ENCODE measurements at places on chromosomes 5 and 9.

DNA sequence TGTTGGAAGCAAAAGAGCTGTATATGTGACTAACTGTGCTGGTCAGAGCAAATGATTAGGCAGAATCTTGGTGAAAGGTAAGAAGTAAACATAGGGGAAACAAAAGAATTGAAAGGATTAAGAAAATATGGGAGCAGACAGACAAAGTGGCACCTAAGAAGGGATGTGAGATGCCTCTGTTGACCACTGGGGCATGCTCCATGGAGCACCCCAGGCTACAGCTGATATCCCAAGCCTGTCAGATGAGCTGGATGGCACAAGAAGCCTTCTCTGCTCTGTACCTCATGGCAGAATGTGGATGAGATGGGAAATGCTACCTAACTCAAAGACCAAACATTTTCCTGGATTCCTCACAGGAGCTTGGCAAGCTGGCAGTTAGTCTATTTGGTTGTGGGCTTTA lies 89.3 kb upstream of the SLIT3 start:
- no peak for DNase-seq

- DNase-seq, result no peak
Observed at GRCh38 chr5:59317774-59318205, 575.7 kb downstream of the PDE4D start.

DNA sequence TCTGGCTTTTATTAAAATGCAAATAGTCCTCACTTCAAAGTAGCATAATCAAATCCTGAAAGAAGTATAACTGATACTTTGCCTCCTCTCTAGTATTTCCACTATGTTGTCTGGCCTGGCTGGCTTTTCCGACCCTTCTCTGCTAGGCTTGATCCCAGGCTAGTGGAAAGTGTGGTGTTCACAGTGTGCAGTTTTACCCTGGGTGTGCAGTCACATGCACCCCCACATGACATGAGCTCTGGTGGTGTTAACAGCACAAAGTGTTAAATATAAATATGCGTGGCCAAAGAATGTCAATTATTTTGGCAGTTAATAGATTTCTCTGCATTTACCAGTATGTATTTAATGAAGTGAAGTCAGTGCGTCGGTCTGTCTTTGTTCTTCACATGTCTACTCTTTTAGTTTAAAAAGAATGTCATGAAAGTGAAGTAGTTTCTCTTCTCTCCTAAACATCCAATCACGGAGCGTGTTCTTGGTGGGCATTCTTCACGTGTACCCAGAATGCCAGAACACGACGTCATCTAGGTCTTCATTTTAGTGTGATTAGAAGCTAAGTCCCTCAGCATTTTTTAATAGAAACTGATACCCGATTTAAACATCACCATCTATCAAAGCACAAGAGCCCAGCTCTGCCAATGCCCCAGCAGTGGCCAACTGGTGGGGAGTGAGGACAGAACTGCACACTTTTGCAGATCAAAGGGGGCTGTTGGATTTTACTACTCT lies 286.4 kb downstream of the FANCC start:
- DNase-seq, result no peak

DNA sequence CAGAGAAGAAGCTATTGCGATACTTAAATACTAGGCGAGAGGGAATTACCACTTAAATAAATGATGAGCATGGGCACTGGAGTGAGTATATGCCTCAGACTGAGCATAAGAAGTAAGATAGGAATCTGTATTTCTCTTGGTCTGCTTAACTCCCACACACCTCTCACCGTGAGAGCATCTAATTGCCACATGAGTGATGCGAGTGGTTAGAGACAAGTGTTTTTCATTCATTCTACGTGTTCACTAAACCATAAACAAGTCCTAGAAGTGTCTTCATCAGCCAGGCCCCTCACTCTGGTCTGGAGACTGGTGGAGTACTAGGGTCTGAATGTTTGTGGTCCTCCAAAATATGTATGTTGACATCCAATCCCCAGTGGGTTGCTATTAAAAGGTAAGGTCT lies 150.2 kb upstream of the SLC12A2 start:
- DNase-seq, result no peak

GRCh38 chr5:127878174-127878750 lies 175.1 kb downstream of the CCDC192 start:
- DNase-seq, result peak; percentile 23

DNA sequence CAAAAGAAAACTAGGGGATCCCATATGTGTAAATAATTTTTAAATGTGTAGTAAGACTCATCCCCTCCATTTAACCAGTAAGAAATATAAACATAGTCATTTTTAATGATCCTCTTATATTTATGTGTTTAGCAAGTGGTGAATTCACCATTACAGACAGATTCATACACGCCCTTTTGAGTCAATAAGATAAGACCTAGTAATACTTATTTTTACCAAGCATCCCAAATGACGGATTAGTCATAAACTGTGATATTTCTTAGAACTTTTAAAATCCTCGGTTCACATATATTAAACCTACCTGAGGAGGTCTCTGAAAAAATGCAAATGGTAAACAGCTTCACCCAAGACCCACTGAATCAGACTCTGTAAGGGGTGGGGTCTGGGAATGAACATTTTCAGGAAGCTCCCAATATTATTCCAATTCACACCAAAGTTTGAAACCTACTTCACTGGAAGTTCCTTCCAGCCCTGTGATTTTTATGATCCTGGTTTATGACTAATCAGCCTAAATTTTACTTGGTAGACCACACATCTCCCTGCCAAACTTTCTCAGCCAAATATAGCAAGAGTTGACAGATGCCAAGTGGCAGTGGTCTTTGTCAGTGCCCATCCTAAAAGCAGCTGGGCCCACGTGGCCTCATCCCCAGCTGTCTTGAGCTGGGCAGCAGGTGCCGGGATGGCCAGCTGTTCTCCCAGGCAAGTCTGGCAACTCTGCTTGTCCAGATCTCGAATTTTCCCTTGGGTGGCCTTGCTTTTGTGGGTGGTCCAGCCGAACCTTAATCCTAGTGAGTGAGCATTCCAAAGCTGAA lies 559.0 kb upstream of the RGMB start:
- no peak for DNase-seq

GRCh38 chr9:33318781-33319180 lies 28.5 kb downstream of the NFX1 start:
- no peak for DNase-seq

Data from activated CD4-positive, alpha-beta T cell treated with anti-CD3 and anti-CD28 coated beads, Interleukin-2, Interleukin-6, amounts not matched to agents 100 ng/mL and 50 ng/mL, durations not matched to agents 16 hours and 8 hours (primary cell).